ENCODE measurements at places on chromosomes 6 and 20.

DNA sequence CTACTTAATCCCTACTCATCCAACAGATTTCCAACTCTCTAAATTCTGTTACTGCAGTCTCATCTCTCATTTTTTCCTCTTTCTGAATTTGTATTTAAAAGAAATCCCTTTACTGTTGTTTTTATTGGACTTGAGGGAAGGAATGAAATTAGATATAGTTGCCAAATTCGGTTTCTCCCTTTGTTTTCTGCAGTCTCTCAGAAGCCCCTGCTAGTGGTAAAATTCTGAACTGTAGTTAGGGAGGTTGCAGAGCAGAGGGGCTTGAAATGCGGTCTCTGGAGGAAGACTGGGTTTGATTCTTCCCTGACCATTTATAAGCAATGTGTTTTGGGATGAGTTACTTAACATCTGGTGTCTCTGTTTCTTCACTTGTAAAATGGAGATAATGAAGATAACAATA lies 106.3 kb upstream of the TBX18 start:
- DNase-seq = no peak

DNA sequence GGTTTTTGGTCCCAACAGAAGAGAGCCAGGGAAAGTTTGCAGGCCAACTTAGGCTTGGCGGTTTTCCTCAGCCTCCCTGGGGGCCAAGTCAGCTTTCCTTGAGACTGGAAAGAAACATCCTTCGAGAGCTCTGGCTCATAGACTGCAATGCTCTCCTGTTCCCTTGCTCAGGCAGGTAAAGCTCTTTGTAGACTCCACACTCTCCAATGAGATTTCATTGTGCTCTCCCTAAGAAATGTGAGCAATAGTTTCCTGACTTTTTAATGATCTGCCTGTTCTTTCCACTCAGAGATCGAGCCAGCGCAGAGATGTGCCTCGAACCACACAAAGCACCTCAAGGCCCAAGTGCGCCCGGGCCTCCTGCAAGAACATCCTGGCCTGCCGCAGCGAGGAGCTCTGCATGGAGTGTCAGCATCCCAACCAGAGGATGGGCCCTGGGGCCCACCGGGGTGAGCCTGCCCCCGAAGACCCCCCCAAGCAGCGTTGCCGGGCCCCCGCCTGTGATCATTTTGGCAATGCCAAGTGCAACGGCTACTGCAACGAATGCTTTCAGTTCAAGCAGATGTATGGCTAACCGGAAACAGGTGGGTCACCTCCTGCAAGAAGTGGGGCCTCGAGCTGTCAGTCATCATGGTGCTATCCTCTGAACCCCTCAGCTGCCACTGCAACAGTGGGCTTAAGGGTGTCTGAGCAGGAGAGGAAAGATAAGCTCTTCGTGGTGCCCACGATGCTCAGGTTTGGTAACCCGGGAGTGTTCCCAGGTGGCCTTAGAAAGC lies 13.9 kb downstream of the TNFAIP3 start:
- DNase-seq = no peak

- no peak for DNase-seq
These were observed 6.0 kb downstream of the LHFPL5 start for GRCh38 chr6:35810971-35811698.

DNA sequence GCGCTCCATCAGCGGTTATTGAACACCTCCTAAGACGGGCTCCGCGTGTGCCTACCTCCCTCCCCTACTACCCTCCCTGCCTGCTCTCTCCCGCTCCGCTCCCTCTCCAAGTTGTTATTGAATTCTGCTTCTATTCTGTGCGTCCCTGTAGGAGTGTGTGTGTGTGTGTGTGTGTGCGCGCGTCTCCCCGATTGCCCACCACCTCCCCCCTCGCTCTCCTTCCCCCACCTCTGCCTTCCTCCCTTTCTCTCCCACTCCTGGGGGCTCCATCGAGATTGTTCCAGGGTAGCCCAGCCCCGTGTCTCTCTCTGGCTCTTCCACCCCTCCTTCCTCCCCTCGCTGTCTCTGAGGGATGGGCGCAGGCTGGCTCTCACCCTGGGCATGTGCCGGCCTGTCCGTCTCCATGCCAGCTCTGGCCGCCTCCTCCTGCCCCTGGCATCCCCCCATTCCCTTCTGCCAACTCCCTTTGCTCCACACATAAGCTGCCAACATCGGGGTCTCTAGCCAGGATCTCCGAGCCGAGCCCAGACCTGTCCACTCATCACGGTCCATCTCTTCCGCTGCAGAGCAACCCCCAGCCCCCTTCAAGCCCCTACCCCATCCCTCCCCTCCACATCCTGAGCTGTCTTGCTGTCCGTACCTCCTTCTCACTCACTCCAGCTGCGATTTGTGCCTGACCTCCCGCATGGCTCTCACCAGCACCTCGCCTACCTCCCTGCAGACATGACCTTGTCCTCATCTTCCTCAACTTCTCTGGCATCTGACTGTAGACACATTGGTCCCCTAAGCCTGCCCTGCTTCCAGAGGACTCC lies 68.5 kb downstream of the SRC start:
- no peak for DNase-seq

GRCh38 chr20:63163596-63164483 lies 52.1 kb downstream of the YTHDF1 start:
- DNase-seq = no peak

DNA sequence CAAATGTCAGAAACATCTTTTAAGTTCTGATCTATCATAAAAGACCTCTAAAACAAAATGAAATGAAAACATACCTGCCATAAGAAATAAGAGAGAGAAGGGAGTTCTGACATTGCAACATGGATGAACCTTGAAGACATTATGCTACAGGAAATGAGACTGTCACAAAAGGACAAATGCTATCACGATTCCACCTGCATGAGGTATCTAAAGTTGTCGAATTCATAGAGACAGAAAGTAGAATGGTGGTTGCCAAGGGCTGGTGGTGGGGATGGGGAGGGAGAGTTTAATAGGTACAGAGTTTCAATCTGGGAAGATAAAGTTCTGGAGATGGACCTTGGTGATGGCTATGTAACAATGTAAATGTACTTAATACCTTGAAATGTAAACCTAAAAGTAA lies 3.3 kb downstream of the EZR start:
- DNase-seq = no peak

- DNase-seq = no peak
These were observed 10.0 kb upstream of the BNIP5 start for GRCh38 chr6:36346486-36347273.

DNA sequence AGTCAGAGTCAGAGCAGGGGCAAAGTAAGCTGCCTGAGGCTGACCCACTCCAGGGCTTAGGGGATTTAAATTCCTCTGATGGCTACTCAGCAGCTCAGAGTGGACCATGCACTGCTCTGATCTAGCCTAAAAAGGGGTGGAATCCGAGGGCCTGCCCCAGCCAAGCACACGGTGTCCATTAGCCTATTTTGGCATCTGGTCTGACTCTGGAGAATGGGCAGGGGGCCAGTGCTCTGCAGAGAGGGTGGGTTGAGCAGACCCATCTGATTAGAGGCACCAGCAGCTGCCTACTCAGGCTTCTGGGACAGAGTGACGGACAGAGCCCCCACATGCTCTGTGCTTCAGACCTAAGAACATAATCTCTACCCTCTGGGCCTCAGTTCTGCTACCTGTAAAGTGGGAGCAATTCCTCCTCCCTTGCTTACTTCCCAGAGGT lies 25.9 kb upstream of the TGM2 start:
- no peak for DNase-seq

GRCh38 chr20:50136822-50137599 lies 16.5 kb downstream of the PEDS1 start:
- DNase-seq = no peak

DNA sequence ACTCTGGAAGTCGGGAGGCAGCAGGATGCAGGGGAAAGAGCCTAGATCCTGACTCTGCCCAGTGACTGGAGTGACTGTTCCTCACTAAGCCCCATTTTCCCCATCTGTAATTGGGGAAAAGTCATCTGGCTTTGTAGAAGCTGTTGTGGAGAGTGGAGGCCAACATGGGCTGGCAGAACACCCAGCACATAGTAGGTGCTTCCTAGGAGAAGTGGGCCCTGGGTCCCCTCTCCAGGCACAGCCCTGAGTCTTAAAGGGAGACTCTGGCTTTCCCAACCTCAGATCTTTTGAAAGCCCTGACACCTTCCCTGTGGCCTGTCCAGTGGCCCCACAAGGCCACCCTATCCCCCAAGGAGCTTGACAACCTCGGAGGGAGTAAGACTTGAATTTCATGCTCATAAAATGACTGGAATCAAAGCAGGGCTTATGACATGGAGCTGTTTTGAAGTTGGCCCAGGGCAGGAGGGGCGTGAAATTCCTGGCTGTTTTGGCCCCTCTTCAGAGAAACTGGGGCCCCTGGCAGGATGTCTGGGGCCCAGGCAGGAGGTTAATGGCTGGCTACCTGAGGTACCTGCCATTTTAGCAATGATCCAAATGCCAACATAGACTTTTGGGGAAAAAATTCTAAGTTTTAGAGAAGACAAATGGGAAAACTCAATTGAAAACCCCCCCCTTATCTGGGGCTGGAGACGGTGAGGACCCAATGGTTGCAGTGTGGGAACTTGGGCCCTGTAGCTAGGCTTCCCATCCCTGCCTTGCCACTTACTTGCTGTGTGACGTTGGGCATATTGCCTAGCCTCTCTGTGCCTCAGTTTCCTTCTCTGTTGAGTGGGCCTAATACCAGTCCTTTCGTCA lies 51.6 kb downstream of the UBE2V1 start:
- no peak for DNase-seq

GRCh38 chr6:41560431-41561192 lies 14.4 kb downstream of the FOXP4 start:
- DNase-seq = peak; percentile 77

DNA sequence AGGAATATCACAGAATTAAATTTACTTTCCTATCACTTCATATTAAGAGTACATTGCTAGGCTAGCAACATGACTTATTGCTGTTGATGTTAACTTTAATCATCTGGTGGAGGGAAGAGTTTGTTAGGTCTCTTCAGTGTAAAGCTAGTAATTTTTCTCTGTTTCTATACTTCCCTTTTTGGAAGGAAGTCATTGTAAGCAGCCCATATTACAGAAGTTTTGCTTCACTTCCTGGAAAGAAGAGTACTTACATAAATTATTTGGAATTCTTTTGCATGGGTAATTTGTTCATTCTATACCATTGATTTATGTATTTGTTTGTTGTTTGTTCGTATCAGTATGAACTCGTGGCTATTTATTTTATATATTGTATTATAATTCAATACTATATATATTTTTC lies 405.2 kb downstream of the RFPL4B start:
- no peak for DNase-seq

GRCh38 chr20:37669773-37670236 lies 24.0 kb upstream of the CTNNBL1 start:
- DNase-seq = no peak

DNA sequence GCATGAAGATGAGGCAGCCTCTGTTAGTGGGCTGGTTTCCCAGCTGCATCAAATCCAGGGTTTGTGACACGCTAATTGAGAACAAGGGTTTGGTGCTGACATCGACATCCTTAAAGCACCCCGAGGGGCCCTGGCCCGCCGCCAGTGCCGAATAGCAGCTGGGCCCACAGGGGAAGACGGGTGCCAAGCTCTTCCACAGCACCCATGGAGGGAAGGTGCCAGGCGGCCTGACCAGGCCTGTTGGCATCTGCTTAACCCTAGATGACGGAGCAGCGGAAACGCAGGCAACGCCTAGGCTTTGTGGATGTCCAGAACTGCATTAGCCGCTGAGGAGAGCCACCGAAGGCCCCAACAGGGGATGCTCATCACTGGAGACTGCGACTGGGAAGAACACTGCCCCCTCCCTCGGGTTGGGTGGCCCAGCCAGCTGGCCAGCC lies 16.0 kb downstream of the UQCC2 start:
- no peak for DNase-seq

DNA sequence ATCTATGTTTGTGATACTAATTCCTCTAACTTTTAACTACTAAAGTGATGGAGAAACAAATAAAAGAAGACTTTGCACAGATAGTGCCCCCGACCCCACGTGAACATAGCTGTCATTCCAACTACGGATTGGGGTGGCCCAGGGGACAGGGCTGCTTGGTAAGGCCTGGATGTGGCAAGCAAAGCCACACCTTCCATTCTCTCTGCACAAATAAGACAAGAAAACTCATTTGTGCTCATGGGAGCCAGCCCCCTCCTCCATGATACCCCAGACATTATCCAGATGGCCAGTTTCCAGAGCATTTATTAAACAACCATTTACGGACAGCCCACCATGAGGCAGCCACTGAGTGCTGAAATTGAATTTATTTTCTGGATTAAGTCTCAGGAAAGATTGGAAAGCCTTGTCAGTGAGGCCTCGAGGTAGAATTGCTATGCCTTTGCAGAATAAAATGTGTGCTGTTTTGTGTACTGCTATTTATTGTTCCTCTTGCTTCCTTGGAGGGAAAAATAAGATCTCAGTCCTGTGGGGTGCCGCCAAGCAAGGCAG lies 151.2 kb downstream of the UNC5CL start:
- no peak for DNase-seq

DNA sequence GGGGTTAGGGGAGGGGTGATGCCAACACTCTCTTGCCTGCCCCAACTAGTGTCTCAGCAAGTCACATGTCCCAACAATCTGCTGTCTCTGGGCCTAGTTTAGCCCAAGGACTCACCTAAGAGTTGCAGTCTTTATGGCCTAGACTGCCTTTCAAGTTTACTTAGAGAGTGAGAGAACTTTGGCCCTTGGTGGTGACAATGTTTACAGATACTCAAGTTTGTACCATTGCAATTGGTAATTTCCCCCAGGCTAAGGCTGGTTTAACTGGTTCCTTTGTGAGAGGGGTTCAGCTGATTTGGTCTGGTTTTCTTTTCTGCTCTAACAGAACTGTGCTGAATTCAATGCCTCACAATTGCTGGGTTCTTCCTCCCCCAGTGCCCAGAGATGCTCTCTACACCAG lies 1279.9 kb upstream of the EYS start:
- no peak for DNase-seq
